ENCODE measurements at places on chromosomes 5 and 9. TPM values are rescaled to one million over a fixed set of nuclear protein-coding genes. Genes with fewer than 3 reads are reported as not detected.

The LECT2 gene
- not detected for total RNA-seq

The KCNMB1 gene
- total RNA-seq: not detected

The PCDHAC2 gene
- 1.2 TPM for total RNA-seq

The AFAP1L1 gene
- 1.4 TPM for total RNA-seq

The PLAC8L1 gene
- total RNA-seq: not detected

The PCDHA8 gene
- 0.05 TPM for total RNA-seq

The ANKRD55 gene
- not detected for total RNA-seq

The LMX1B gene
- 1.2 TPM for total RNA-seq

The TTC16 gene
- 0.20 TPM for total RNA-seq

The FOXD4L5 gene
- total RNA-seq: 0.10 TPM
